GM12891 (cell line): ENCODE measurements at places on chromosomes 4 and X.
A peak's percentile ranks its signal among the peaks of the same experiment; 100 is the strongest.

- DNase-seq: peak; percentile 12
Measured at GRCh38 chr4:143482840-143483239, 30.7 kb upstream of the SMARCA5 start.

- no peak for DNase-seq
Measured at GRCh38 chr4:61786211-61786610, 586.1 kb downstream of the ADGRL3 start.

DNA sequence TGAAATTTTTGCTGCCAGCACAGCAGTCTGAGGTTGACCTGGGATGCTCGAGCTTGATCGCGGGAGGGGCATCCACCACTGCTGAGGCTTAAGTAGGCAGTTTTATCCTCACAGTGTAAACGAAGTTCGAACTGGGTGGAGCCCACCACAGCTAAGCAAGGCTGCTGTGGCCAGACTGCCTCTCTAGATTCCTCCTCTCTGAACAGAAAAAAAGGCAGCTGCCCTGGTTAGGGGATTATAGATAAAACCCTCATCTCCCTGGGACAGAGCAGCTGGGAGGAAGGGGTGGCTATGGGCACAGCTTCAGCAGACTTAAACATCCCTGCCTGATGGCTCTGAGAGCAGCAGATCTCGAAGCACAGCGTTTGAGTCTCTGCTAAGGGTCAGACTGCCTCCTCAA lies 314.6 kb downstream of the STPG2 start:
- DNase-seq: no peak

GRCh38 chr4:80613470-80613869 lies 277.9 kb downstream of the CFAP299 start:
- DNase-seq: no peak

DNA sequence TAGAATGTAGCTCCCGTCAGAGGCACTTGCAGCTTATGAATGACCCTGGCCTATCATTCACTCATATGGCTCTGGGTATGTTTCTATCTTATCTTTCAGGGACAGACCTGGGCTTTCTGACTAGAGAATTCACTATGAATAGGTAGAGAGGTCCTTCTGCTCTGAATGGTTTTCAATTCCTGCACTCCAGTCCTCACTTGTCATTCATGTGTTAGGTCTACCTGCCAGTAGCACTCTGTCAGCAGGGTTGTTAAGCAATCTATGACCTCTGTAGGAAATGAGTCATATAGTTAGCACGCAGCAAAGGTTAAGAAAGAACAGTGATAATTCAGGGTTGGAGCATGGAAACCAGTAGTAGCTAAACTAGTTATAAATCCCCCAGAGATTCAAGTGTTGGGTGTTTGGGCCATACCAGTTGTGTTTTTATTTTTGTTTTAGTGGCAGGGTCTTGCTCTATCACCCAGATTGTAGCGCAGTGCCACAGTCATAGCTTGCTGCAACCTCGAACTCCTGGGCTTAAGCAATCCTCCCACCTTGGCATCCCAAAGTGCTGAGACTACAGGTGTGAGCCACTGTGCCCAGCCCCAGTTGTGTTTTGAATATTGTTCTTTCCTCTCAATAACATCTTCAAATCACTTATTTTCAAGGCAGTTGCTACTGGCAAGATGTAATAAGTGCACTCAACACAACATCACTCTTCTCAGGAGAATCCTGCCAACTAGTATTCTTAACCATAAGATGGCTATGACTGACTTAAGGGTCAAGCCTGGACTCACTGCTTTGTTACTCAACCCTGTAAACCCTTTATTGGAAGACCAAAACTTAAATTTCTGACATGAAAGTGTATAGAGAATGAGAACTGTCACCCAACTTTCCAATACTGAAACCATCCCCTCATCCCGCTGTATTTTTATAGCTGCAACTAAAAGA lies 25.1 kb downstream of the ARL13A start:
- peak; percentile 7 for DNase-seq

DNA sequence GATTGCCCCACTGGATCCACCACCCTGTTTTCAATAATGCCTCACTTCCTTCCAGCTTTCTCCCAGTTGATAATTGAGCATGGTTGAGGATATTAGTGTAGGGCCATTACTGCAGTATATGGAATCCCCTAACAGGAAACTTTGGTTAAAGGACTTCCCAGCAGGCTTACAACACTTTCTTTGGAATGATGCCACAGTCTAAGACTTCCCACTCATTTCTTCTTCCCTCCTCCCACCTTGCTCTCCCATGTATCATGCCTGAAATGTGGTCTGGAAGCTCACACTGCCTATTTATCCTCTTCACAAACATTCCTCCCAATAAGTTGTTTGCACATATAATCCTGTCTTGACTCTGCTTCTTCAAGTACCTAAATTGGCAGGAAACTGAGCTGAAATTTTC lies 863.3 kb downstream of the CENPC start:
- DNase-seq: no peak

- no peak for DNase-seq
Measured at GRCh38 chrX:104098151-104098808, 14.0 kb upstream of the ZCCHC18 start.

- DNase-seq: no peak
Measured at GRCh38 chrX:1493877-1494510, 41.3 kb upstream of the ASMTL start.

- DNase-seq: no peak
Measured at GRCh38 chr4:56400560-56400959, 13.3 kb upstream of the AASDH start.

DNA sequence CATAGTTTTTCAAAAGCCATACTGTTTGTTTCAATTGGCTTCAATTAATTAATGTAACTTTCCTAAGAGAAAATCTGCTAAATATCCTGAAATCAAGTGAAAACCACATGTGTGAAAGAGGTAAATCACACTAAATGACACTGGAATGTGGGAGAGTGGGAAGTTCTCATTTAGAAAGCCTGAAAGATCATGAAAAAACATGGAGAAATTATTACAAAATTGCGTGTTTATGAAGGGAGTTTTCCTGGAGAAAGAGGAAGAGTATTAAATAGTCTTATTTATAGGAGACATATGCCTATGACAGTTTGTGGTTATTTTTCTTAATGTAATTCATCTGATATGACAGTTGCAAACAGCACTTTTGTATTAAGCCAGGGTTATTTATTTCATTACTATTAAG lies 183.7 kb downstream of the DKK2 start:
- no peak for DNase-seq

- DNase-seq: no peak
Measured at GRCh38 chr4:47612116-47613023, 127.3 kb downstream of the ATP10D start.

DNA sequence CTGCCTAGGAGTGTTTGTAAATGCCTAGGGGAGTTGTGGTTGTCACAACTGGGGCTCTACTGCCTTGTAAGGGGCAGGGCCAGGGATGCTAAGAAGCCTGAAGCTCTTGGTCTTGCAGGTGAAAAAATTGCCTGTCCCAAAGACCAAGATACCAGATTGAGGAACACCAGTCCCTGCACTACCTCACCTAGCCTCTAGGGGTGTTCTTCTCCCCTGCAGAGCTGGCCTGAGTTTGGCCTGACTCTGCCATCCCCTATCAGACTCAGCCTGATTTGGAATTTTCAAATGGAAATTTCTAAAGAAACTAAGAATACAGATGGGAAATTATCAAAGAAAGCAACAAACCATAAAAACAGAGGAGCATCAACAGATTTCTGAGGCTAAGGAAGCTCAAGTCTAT lies 90.4 kb downstream of the ZC4H2 start:
- no peak for DNase-seq

DNA sequence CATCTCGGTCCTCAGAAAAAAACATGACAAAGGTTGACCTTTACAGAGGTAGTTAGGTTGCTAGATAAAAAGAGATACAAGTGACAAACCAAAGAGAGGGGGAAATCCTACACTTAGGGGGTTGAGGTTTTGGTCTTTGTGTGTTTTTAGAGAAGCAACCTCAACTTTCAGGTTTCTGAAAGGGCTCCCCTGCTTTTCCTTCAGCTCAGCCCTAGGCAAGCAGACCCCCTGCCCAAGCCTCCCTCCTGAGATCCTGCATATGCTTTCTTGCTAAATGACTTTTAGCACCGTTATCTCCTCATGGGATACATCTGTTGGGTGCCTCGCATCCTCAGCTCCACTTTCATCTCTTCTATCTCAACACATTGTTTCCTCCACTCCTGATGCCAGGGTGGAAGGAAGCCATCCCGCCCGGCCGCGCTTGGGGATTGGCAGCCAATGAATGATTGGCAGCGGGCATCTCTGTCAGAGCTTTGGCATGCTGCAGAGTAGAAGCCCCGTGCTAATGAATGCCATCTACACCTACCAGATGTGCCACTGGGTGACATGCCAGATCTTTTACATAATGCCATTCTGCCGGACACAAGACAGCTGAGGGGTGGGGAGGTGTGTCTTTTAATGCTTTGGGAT lies 15.0 kb upstream of the PRDM8 start:
- no peak for DNase-seq

DNA sequence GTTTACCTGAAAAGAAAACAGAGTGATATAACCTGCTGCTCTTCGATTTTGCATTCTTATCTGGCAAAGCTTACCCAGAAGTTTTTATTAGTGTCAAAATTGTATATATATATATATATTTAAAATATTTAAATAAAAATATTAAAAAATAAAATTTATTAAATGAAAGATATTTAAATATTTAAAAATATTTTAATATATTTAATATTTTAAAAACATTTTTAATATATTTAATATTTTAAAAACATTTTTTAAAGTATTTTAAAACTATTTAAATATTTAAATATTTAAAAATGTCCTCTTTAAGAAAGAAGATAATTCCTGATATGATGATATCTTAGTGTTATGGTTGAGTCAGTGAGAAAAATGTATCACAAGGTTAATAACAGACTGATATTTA lies 317.2 kb downstream of the EPHA5 start:
- DNase-seq: no peak

DNA sequence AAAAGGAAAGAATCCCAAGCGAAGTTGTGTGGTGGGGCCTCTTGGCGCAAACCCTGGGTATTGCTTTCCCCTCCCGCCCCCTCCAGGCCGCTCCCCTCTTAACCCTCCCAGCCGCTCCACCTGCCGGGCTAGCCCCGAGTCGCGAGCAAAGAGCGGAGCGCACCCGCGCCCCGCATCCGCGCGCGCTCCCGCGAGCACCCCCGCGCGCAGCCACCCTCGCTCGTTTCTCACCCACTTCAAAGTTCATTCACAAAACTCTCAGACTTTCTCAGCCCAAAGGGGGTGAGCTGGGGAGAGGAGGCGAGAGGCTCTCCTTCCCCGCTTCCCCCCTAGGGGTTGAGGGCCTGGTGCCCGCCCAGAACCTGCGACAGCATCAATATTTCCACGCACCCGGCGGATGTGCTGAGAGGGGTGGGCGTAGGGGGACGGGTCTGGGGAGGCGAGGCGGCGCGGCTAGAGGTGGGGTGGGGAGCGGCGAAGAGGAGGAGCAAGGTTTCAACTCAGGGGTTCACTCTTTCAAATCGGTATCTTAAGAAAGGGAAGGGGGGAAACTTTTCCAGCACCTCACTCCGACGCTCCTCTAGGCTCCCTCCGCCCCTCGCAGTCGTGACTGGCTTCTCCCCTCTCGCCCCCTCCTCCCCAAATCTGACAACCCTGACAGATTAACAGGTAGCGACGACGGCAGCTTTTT lies 1.8 kb downstream of the MAML3 start:
- peak; percentile 27 for DNase-seq
